ENCODE measurements at places on chromosomes 13 and 19. TPM values are rescaled to one million over a fixed set of nuclear protein-coding genes. Genes with fewer than 3 reads are reported as not detected.

DNA sequence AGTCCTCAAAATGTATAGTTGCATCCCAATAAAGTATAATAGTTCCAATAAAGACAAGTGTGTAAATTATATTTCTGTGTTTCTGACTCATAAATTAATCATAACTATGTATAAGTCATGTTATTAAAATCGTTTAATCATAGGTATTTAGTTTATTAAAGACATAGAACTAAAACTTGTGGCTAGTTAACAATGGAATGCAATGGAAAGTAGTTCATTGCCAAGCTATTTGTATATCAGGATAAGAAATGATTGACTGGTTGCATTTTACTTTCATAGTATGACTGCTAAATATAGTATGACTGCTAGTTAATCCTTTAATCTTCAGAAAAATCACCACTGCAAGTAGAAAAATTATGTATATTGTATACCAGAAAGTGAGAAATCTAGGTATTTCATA lies 16.9 kb downstream of the COG3 start:
- H3K27me3 ChIP-seq = no peaks in the 10 kb centered on the region
- H3K4me3 ChIP-seq = no peak overlapping the region
- DNase-seq = no peak

DNA sequence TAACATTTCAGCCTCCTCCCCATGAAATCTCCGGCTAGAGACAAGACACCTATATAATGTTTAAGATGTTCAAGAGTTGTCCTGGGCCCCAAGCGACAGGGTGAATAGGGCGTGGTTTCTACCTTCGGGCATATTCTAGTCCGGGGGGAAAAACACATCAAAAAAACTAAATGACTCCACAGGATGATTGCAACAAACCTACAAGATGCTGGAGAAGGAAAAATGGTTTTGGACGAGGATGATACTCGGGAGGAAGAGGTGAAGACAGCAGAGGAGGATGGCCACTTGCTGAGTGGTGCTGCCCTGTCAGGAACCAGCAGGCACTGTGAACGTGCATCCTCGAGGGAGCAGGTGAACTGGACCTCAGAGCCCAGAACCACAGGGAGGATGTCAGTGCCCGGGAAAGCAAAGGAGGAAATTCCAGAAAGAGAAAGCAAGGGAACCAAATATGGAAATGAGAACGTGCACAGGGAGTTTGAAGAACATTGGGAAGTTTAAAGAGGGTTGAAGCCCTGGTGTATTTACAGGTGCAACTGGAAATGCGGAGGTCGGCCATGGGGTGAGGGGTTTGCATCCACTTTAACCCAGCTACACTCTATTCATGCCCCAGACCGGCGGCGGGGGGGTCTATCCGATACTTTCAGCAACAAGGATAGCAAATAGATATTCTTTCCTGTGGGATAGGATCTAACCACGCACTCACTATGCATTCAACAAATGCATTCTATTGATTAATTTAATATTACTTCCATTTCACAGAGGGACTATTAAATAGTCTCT lies 50.6 kb downstream of the COL4A1 start:
- H3K27me3 ChIP-seq = peaks cover 11% of the 10 kb centered on the region
- no peak overlapping the region for H3K4me3 ChIP-seq
- peaks cover 3% of the 10 kb centered on the region for H3K4me1 ChIP-seq
- no peak for DNase-seq
- no peaks in the 10 kb centered on the region for H3K36me3 ChIP-seq

DNA sequence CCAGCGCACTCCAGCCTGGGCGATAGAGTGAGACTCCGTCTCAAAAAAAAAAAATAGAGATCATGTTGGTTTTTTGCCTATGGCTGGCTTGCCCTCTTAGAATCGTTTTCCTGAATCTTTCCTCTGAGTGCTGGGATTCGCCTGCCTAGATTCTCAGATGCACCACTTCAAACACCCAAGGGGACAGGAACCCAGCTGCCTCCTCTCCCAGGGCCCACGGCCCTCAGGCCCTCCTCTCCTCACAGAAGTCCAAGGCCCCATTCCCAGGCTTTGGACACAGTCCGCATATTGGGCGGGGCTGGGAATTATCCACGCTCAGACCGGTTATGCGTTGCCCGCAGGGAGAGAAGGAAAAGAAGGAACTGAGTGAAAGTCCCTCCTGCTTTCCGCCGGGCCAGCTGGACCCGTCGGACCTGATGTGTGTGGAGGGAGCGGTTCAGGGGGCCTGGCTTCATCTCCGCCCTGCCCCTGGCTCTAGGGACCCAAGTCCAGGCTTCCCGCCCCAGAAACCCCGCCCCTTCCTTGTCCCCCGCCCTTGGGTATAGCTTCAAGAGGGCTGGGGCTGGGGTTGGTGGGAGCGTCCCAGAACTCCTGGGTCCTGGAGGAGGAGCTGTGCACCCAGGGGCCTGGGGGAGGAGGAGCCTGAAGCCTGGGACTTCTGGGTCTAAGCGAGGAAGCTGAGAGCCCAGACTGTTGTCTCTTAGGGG lies 5.8 kb downstream of the PPFIA3 start:
- no peak overlapping the region for H3K4me3 ChIP-seq
- H3K27me3 ChIP-seq = peaks cover 22% of the 10 kb centered on the region
- no peaks in the 10 kb centered on the region for H3K36me3 ChIP-seq
- H3K27ac ChIP-seq = no peak overlapping the region
- no peak for DNase-seq

GRCh38 chr13:33884531-33885220 lies 66.7 kb downstream of the RFC3 start:
- peaks cover 9% of the 10 kb centered on the region for H3K36me3 ChIP-seq
- H3K27ac ChIP-seq = no peak overlapping the region
- no peaks in the 10 kb centered on the region for H3K27me3 ChIP-seq
- no peak overlapping the region for H3K4me3 ChIP-seq
- no peak for DNase-seq

DNA sequence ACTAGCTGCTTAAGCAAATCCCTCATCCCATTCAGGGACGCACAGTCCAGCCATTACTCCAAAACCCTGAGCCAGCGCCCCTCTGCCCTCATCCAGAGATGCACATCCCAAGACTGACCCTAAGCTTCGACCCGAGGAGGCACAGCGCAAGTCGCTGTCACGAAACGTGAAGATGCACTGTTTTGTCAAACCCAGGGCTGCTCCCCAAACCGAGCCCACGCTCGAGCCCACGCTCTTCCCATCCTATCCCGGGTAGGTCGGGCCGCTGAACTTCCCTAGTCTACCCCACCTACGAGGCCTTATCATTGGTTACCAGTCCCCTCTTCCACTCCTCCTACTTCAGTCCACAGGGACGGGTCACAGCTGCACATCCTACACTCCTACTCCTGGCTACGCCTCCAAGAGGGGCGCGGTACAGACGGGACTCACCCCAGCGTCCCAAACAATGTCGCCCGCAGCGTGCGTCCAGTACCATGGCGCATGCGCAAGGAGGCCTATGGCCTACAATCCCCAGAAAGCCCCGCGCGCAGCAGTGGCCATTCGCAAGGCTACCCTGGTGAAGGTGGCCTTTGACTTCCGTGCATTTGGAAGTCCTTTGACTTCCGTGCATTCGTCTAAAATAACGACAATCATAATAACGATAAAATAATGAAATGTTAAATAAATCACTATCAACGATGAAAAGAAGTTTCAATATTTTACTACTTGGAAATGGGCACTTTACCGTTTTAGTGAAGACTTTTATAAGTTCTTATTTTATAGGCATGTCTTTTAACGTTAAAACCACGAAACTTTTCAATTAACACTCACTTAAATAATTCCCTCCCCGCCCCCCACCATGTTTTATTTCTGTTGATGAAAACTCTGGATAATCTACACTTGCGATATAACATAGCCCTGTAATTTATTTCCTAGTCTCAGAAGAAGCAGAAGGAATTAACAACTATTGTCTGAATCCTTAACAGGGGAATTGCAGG lies at the start of gene ZNF285:
TSS of gene ZNF285 (minus strand) at position 470 of the 977 bp plus-strand sequence. CDS start 4,395 bp downstream, outside the sequence.
- DNase-seq = peak; percentile 43

LIM2 gene
- total RNA-seq = not detected

GAPDHS gene
- total RNA-seq = not detected

GPC6 gene
- not detected for total RNA-seq

NALCN gene
- total RNA-seq = not detected

ZNF284 gene
- 1.1 TPM for total RNA-seq

ZSCAN4 gene
- total RNA-seq = not detected

ETV2 gene
- total RNA-seq = 1.6 TPM

MEX3D gene
- 14.9 TPM for total RNA-seq

Data from activated T-helper 2 cell treated with anti-CD3 and anti-CD28 coated beads, Interferon-gamma antibody, Interleukin-2, Interleukin-4, amounts not matched to agents 10 μg/mL and 5 μg/mL and 100 μg/mL, durations not matched to agents 14 hours and 24 hours and 36 hours (primary cell).